ENCODE measurements at places on chromosomes 6 and 20. TPM values are rescaled to one million over a fixed set of nuclear protein-coding genes. Genes with fewer than 3 reads are reported as not detected.

LRRC1 gene
- 14.0 TPM for total RNA-seq

DNA sequence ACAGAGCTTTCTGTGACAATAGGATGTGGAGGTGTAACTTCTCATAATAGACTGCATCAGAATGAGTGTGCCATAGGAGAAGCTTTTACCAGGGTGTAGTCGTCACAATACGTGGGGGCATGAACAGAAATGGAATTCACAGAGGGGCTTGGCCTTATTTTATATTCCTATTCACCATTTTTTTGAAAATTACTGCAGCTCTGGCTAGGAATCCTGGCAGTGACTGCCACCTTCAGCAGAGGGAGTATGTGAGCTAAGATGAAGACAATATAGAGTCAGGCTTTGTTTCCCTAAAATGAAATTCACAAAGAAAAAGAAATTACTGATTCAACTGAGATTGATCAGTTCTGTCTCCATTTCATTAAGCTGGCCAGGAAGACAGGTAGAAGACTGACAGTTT is 13.9 kb downstream of the TOMM6 start:
- DNase-seq: no peak

- no peak for DNase-seq
Observed at GRCh38 chr6:12081771-12082170, 69.7 kb downstream of the HIVEP1 start.

DNA sequence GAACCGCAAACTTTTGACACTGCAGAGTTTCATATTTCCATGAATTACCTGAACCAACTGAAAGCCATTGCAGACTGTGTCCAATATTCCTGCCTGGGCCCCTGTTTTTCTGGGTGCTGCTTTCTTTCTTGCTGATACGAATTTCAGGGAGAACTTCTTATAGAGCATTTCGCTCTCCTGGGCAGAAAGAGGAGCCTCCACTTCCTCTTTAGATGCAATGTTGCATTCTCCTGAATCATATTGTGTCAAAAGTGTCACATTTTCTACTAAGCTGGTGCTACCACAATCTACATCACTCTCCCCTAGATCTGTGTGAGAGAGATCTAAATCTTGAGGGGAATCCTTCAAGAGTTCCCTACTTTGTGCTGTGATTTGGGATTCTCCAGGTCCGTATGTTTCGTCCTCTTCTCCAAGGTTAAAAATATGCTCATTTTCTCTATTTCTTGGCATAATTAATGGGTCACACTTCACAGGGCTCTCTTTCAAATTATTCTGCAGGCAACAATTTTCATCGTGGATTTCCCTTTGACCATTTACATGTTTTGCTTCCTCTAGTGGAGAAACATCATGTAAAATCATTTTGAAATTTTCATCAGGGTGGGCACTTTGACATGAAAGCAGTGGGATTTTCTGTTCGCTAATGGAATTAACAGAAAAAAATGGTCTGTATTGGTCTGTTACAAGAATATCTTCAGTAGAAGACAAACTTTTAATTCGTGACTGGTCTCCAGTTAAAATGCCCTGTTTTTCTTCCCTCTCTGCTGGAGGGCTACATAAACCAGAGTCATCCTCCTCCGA is 102.3 kb downstream of the DST start:
- DNase-seq: no peak

DNA sequence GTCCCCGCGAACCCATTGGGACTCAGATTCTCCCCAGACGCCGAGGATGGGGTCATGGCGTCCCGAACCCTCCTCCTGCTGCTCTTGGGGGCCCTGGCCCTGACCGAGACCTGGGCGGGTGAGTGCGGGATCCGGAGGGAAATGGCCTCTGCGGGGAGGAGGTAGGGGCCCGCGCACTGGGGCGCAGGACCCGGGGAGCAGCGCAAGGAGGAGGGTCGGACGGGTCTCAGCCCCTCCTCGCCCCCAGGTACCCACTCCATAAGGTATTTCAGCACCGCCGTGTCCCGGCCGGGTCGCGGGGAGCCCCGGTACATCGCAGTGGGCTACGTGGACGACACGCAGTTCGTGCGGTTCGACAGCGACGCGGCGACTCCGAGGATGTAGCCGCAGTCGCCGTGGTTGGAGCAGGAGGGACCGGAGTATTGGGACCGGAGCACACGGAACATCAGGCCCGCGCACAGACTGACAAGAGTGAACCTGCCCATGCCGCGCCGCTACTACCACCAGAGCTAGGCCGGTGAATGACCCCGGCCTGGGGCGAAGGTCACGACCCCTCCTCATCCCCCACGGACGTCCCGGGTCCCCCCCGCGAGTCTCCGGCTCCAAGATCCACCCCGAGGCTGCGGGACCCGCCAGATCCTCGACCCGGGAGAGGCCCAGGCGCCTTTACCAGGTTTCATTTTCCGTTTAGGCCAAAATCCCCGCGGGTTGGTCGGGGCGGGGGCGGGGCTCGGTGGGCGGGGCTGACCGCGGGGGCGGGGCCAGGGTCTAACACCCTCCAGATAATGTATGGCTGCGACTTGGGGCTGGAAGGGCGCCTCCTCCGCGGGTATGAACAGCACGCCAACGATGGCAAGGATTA is 15.7 kb upstream of the HLA-A start:
- peak; percentile 16 for DNase-seq

All from neural progenitor cell (in vitro differentiated cells).